ENCODE measurements at places on chromosomes 3 and 15.

DNA sequence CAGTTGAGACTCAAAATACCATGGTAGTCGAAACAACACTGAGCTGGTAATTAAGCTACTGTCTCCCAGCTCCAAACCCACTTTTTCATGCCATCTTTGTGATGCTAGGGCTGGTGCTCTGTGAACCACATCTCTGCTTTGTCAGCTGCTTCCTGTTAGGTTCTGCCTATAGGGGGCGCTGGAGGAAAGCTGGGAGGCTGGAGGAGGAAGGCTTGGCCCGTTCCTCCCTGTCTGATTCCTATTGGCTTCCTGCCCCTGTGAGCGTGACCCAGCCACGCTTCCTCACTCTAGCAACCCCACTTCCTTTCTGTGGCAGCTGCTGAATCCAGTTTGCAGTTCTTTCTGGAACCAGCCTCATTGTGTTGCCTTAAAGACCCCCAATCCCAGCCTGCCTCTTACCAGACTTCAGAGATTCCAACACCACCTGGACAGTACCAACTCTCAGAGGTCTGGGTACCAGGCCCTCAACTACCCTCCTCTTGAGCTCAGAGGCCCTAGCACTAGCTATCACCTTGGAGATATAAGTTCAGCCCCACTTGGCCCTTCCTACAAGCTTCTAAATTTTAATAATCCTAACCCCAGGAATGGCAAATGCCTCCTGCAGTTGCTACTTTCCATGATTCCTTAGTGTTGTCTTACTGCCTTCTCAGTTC, 120.9 kb downstream of the ERC2 start:
- no peak for DNase-seq

DNA sequence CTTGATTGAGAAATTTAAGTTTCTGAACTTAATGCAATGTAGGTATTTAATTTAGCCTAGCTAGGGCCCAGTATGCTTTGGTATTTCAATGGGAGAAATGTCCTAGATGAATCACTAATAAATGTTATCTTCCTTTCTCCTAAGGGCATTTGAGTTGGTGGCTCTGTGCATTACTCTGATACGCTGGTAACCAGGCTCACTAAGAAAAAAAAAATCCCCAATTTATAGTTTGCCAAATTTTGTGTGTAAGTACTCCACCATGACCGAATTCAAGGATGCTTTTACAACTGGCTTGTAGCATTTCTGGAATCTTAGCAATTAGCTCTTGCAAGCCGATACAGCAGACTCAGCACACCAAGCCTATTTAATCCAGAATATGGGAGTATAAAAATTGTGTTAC, 94.6 kb upstream of the LPP start:
- DNase-seq, result no peak

GRCh38 chr15:46442184-46442583, 807.4 kb downstream of the SQOR start:
- no peak for DNase-seq

- DNase-seq, result no peak
Observed at GRCh38 chr15:73518180-73518862, 75.4 kb downstream of the REC114 start.

GRCh38 chr15:59892985-59893384, 111.1 kb upstream of the FOXB1 start:
- no peak for DNase-seq

GRCh38 chr3:188527389-188527788, 373.4 kb downstream of the LPP start:
- DNase-seq, result no peak

DNA sequence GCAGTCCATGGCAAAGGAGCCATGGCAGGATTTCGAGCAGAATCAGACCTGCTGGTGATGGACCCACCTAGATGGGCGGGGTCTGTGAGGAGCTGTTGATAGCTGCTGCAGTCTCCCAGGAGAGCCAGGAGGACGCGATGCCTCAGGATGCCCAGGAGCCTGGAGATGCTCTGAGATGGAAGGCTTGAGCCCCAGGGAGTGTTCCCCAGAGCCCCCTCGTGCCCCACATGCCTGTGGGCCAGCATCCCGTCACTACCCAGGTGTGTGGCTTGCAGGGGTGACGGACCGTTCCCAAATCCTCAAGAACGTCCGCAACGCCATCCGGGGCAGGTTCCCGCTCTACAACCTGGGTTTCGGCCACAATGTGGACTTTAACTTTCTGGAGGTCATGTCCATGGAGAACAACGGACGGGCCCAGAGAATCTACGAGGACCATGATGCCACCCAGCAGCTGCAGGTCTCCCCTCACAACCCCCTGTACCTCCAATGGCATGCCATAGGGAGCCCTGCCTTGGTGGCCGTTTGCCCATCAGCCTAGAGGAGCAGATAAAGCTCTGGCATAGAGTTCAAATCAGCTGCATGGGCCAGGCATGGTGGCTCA, 6.7 kb downstream of the ITIH1 start:
- DNase-seq, result no peak

DNA sequence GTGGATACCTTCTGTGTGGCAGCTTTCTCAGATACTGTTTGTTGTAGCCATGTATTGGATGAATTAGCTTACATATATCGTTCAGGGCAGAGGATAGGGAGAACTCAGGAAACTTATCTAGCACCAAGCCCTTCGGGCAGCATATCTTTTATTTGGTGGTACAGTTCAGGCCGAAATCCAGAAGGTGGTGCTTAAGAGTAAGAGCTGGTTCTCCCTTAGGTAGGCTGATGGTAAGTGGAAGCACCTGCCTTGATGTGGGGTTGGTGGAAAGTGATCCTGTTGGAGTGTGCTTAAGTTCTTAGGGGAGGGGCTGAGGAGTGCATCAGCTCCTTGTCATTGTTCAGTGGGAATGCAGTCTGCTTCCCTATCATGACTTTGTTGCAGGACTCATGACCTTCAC, 187.5 kb downstream of the DOCK3 start:
- no peak for DNase-seq
